ENCODE measurements at places on chromosomes 13 and 19.

DNA sequence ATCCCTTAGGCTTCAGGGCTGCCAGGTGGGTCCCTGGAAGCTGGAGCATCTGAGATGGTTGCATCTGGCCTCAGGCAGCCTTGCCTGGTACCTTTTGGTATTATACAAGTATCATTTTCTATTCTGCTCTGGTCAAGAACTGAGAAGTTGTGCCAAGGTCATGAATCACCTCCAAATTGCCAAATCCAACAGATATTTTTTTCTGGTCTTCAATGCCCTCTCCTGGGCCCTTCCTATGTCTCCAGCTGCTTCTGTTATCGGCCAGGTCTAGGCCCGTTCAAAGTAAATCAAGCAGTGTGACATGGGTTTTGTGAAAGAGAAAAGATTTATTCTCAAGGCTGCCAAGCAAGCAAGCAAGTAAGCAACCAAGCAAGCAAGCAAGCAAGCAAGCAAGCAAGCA lies 271.1 kb upstream of the MAB21L1 start:
- DNase-seq, result no peak

DNA sequence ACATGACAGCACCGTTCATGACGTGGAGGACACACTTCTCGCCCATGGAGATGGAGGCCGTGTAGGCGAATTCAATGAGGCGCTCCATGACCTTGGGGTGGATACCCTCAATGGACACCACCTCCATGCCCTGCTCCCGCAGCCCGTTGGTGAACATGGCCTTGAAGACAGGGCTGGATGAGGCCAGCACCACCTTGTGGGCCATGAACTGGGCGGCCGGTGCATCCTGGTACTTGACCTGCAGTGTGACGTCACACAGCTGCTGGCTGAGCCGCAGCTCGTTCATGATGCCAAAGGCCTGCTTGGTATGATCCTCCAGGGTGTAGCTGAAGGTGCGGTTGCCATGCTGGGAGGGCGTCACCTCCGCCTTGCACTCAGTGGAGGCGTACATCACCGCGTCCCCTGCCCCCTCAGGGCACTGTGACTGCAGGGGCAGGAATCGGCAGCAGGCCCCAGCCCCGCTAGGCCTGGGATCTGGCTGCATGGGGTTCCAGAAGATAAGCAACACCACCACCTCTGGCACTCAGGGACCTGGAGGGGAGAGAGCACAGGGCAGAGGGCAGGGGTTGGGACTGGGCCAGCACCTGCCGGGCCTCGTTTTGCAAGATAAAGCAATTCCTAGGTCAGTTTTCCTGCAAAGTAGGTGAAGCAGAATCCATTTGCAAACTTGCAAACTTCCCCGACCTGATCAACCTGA lies 3.5 kb downstream of the KEAP1 start:
- DNase-seq, result no peak

- no peak for DNase-seq
Observed at GRCh38 chr13:92806215-92806614, 420.4 kb upstream of the GPC6 start.

DNA sequence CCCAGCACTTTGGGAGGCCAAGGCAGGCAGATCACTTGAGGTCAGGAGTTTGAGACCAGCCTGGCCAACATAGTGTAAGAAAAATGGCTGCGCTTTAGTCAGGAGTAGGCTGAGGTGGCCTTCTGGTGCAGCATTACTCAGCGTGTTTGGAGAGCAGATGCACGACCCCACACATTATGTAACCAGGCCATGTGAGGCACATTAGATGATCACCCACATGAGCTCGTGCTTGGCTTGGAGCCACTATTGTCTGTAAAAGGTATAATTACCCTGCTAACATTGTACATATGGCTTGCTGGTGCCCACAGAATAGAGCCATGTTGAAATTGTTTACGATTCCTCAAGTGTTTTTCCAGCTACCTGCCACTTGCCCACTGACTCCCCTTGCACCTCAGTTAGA lies 24.0 kb upstream of the SCEL start:
- DNase-seq, result no peak

DNA sequence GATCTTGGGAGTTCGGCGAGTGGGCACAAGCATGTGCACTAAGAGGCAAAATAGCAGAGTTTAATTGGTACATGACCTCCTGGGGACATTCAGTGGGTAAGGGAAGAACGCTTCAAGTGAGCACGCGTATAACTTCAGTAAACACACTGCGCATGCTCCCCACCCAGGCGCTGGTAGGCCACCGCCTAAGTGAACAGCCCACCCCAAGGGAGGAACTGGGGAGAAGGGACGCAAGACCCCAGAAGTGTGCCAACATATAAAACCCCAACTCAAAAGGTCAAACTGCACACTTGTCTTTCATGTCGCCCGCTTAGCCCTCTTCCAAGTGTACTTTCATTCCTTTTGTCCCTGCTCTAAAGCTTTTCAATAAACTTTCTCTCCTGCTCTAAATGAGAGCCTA lies 10.5 kb upstream of the NTN5 start:
- DNase-seq, result no peak

DNA sequence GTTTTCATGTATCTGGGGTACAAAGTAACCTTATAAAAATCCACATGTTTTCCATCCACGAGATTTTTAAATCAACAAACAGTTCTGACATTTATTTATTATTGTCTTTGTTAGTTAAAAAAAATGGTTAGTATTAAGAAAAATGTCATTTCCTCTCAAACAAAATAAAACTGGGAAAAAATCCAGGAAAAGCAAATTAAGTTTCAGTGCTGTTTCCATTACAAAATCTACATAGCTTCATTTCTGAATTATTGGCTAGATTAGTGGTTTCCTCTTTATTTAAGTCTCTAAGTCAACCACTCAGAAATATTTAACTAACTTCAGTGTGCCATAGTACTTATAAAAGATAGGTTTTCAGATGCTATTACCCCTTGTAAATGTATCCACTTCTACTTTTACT lies 49.1 kb downstream of the MZT1 start:
- DNase-seq, result no peak

DNA sequence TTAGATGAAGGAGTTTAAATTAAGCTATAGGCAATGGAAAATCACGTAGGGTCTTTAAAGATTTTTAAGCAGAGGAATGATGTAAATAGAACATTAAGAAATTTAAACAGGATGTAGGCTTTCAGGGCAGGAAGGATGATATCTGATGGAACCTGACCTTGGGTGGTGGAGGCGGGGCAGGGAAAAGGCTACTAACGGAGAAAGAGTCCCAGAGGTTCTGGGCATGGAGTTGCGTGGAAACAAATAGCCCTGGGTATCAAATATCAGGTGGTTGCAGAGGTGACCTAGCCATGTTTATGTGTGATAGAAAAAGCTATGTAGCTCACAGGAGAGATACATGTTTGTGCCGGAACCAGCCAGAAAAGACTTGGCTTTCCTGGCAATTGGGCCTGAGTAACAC lies 7.8 kb upstream of the CDK8 start:
- DNase-seq, result no peak

GRCh38 chr13:60152114-60152513 lies 11.6 kb downstream of the DIAPH3 start:
- peak; percentile 43 for DNase-seq

DNA sequence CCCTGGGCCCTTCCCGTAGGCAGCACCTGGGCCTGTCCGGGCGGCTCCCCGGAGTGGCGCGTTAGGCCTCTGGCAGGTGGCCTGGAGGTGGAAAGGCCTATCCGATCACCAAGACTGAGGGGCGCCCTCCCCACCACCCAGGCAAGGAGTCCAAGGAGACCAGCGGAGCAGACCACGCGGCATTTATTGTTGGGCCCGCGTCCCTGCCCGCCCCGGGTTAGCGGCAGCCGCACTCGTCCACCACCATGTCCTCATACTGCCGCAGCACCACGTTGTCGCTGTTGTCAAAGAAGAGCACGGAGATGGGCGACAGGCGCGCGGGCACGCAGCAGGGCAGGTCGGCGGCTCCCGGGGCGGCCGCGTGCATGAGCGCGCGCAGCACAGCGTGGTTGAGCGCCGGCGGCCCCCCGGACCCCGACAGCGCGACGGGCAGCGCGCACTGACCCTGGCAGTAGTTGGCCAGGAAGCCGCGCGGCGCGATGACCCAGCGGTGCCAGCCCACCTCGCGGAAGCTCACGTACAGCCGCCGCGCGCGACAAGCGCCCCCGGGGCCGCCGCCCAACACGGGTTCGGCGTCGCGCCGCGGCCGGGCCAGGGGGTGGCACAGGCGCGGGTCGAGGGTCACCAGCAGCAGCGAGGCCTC lies 27.5 kb downstream of the CERS1 start:
- DNase-seq, result no peak

GRCh38 chr13:92590503-92590908 lies 636.1 kb upstream of the GPC6 start:
- no peak for DNase-seq

GRCh38 chr13:30128591-30128990 lies 178.8 kb downstream of the KATNAL1 start:
- DNase-seq, result no peak

GRCh38 chr19:45444318-45445041 lies 20.8 kb upstream of the ERCC1 start:
- peak; percentile 58 for DNase-seq

DNA sequence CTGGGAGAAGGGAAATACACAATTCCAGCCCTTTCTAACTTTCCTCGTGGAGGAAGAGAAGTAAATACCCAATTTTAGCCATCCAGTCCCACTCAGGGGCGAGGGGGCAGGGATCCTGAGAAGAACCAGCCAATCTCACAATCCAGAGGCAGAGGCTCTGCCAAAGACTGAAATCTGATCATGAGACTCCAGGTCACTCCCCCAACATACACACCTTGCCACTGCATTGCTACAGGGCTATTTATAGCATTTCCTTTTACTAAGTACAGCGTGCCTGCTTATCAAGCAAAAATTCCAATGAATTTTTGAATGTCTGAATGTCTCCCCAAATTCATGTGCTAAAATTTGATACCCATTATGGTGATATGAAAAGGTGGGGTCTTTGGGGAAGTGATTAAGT lies 1687.5 kb downstream of the EFNB2 start:
- DNase-seq, result no peak

GRCh38 chr13:60411983-60412382 lies 15.0 kb downstream of the TDRD3 start:
- DNase-seq, result no peak
